ENCODE measurements at places on chromosomes 13 and 19.

- no peak for DNase-seq
Observed at GRCh38 chr19:6887316-6887715, at the start of gene ADGRE1. TSS of gene ADGRE1 (plus strand) at chr19:6887579. CDS start at chr19:6887609, 30 bp downstream.

DNA sequence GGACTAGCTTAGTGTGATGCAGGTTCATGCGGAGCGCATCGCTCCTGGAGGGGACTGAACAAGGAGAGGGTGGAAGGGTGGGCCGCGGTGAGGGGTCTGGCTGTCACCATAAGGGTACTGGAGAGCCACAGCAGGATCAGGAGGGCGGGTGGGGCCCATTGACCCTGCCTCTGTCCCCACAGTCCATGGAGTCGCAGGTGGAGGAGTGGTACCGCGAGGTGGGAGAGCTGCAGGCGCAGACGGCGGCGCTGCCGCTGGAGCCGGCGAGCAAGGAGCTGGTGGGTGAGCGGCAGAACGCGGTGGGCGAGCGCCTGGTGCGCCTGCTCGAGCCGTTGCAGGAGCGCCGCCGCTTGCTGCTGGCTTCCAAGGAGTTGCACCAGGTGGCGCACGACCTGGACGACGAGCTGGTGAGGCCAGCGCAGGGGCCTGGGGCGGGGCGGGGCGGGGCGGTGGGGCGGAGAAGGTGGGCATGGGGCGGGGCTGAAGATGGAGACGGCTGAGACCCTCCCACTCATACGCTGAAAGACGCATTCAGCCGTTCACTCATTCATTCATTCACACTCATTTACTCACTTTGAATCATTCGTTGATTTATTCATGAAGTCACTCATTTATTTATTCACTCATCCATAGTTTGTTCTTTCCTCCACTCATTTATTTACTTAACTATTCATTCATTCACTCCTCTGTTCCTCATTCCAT, 27.5 kb upstream of the SHKBP1 start:
- peak; percentile 90 for DNase-seq

- DNase-seq, result peak; percentile 57
Observed at GRCh38 chr19:18611327-18612050, 1.2 kb upstream of the TMEM59L start.

DNA sequence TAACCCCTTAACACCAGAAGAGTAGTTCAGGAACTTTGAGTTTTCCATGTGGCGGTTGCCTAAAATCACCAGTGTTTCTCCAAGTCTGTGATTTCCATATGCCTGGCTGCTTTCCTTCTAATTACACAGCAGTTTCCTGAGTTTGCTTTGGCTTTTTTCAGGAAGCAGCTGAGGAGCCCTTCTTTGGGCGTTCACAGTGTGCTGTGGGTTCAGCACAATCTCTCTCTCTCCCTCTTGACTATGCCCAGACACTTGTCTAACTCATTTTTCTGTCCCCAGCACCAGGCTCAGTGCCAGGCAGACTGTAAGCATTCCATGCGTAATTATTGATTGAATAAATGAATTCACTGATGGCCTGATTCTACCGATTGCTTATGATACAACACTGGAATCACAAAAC, 19.7 kb downstream of the SCEL start:
- peak; percentile 6 for DNase-seq

DNA sequence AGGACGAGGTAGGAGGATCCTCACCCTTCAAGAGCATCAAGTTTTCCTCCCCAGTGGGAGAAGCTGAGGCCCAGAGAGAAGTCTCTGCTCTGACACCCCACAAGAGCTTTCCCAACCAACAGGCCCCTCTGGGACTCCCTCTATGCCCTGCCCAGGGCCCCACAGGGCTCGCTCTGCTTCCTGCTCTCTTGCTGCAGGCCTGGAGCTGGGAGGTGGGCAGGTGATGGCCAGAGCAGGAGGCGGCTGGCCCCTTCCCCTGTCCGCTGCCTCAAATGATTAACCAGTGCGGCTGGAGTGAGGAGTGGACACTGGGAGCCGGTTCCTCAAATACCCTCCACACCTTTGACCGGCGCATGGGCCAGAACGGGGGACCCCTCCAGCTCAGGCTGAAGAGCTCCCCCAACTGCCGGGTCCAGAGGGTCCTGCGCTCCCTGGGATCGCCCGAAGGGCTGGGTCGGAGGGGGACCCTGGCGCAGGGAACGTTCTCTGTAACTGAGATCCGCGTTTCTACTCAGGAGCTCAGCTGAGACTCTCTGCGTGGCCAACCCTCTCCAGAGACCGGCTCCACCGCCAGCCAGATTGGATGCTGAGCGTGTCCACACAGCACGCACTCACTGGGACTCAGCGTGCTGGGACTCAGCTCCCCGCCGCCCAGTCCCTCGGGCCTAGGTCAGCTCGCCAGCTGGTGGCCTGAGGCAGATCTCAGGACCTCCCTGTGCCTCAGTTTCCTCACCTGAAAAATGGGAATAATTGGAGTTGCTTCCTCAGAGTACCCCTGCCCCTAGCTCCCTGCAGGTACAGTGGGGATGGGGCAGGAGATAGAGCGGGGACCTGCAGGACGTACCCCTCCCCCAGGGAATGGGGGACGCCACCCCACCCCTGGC, 6.7 kb upstream of the ONECUT3 start:
- peak; percentile 54 for DNase-seq

DNA sequence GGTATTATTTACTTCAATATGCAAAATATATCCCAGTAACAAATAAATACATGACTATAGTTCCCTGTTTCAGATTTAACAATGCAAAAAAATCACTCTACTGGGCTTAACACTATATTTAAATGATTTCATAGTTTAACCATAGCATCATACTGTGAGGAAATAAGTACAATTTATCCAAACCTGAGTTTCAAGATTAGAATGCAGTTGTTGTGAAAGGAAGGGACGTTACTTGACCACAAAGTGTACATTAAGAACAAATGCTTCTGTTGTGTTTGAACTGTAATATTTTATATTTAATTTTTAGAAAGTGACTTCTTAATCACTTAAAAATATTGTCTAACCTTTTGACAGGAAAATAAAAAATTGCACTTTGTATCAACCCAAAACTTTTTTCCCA, 1747.9 kb upstream of the SPRY2 start:
- DNase-seq, result no peak

GRCh38 chr19:14487370-14488125, 8.4 kb downstream of the GIPC1 start:
- DNase-seq, result no peak

DNA sequence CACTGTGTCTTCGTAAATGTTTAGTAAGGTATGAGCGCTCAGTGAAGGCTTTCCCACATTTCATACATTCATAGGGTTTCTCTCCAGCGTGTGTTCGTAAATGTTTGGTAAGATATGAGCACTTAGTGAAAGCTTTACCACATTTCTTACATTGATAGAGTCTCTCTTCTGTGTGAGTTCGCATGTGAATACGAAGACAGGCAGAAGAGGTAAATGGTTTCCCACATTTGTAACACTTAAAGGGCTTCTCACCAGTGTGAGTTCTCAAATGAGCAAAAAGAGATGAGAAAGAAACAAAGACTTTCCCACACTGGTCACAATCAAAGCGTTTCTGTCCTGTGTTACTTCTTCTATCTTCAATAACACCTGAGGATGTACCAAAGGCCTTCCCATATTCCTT, 31.3 kb downstream of the ZNF560 start:
- DNase-seq, result no peak

DNA sequence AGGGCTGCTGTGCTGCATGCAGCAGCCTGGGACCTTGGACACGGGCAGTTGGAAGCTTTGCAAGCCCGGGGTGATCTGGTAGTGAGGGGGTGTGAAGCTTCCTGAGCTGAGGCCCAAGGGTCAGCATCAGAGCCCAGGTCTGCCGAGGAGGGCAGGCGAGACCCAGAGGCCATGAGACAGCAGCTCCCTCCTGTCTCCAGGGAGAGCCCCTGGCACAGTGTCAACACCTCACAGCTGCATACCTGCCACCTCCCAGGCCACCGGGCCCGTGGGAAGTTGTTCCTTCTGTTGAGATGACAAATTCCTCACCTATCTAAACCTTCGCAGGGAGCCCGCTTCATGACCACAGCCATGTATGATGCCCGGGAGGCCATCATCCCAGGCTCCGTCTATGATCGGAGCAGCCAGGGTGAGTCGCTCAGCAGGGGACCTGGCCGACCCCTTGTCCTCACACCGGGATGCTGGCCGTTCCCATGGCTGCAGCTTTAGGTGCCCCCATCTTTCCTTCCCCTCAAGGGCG, 32.1 kb downstream of the CERS1 start:
- no peak for DNase-seq

GRCh38 chr13:49858178-49858856, 65.8 kb upstream of the KPNA3 start:
- peak; percentile 40 for DNase-seq

GRCh38 chr19:861756-862580, 2.5 kb downstream of the CFD start:
- peak; percentile 74 for DNase-seq

DNA sequence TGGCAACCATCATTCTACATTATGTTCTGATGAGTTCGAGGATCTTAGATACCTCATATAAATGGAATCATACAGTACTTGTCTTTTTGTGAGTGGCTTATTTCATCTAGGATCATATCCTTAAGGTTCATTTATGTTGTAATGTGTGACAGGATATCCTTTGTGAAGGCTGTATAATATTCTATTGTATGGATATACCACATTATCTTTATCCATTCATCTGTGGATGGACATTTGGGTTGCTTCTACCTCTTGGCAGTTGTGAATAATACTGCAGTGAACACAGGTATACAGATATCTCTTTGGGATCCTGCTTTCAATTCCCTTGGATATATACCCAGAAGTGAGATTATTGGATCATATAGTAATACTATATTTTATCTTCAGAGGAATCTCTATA, 33.2 kb upstream of the RFC3 start:
- DNase-seq, result no peak

GRCh38 chr19:28977826-28978225, 235.1 kb downstream of the UQCRFS1 start:
- DNase-seq, result no peak

DNA sequence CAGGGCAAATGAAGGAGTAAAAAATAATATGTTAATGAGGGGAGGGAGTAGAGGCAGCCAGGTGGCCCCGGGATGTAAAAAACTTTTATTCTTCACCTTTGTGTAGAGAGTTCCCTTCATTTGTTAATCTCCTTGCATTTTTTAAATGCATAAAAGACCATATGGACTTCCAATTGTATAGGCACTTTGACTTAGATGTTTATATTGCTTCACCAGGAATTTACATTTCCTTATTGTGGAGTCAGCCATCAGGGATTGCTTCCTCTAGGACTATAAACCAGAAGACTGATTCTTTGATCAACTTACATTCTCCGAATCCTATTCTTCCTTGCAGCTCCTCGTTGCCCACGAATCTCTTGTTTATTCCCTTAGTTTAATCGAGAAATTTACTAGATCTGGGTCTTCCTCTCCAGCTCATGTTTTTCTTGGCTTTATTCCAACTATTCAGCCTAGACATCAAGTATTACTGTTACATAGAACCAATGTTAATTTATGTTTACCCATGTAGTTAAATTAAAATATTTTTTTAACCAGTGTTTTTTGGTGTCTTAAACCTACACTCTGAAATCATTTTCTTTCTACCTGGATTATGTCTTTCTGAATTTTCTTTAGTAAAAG, 1187.0 kb upstream of the SLC10A2 start:
- DNase-seq, result peak; percentile 8

DNA sequence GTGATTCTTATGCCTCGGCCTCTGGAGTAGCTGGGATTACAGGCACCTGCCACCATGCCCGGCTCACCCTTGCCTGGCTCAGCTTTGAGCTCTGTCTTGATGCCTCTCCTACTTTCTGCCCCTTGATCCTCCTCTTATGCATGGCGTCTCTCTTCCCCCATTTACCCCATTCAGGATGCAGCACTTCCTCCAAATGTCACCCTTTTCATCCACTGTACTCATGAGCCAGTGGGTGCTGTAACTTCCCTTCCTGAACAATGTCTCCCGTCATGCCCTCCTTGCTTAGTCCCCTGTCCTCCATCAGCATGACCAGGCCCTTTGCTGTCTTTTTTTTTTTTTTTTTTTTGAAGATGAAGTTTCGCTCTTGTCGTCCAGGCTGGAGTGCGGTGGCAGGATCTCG, 3.4 kb upstream of the SIGLEC9 start:
- DNase-seq, result no peak

DNA sequence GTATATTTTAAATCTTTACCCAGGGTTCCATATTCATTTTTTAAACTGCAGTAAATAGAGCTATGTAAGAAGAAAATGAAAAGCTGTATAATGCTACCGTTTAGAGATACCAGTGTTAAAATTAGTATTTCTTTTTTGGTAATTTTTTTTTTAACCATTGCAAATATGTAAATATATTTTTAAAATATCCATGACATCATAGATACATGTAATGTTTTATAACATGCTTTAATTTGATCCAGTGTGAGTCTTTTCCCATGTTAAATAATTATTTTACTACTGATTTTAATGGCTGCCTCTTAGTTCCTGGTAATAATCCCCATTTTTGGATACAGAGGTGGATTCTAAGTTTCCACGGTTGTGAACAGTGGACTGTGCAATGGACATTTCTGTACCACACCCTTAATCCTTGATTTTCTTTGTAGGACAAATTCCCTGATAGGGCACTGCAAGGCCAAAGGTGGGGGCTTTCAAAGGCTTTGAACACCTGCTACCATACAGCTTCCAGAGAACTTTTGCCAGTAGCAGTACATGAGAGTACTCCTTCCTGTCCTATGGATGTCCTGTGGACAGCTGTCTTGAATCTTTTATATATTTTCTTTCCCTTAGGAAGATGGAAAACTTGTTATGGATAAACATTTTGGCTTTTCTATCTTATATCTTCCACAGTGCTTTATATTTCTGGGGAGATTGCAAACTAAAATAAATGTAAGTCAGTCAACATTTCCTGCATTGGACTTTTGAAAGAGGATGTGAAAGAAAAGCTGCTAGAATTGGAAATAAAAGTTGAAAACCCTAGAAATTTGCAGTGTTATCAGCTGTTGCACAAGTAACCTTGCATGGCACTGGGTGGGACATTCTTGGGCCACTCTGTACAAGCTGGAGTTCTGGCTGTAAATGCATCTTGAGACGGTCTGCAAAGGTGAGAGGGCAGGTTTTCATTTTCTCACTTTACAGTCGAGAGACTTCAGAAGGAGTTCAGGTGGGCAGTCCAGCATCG, 46.8 kb downstream of the ARHGEF7 start:
- DNase-seq, result no peak

- DNase-seq, result no peak
Observed at GRCh38 chr19:10762656-10763055, 44.8 kb downstream of the DNM2 start.

DNA sequence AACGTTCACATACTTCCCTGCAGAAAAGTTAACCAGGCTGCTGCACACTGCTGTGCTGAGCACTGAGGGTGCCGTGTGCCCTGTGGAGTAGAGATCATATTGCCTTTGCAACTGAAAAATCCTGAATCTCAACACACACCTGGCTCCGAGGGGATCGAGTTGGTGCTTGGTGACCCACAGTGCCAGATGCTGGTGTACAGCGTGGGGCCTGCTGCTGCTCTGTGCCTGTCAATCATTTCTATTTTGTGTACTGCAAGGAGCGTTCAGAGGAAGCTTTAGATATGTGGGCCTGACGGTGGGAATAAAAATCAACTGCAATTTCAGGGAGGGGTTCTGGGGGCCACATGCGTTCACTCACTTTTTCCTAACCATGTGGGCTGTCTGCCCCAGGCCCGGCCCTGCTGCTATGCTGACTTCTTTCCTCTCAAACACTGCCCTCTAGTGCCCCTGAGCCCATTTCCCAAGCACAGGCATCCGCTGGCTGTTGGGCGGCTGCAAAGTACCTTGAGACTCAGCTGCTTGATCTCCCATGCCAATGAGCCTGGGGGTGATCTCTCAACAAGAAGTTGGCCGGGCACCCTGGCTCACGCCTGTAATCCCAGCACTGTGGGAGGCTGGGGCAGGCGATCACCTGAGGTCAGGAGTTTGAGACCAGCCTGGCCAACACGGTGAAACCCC, 9.7 kb upstream of the LENG8 start:
- DNase-seq, result peak; percentile 49
